Stimulated activated CD4-positive, alpha-beta T cell treated with anti-CD3 and anti-CD28 coated beads, Interleukin-12 subunit alpha, Interleukin-12 subunit beta, amount 100 ng/mL, for 24 hours (primary cell): ENCODE measurements at places on chromosomes 11 and 22.

- DNase-seq, result no peak
Measured at GRCh38 chr11:61829806-61830205, 1.7 kb downstream of the FADS2 start.

- no peak for DNase-seq
Measured at GRCh38 chr22:21754523-21754922, 18.9 kb upstream of the YPEL1 start.

- no peak for DNase-seq
Measured at GRCh38 chr22:28903080-28903479, 19.7 kb downstream of the ZNRF3 start.

DNA sequence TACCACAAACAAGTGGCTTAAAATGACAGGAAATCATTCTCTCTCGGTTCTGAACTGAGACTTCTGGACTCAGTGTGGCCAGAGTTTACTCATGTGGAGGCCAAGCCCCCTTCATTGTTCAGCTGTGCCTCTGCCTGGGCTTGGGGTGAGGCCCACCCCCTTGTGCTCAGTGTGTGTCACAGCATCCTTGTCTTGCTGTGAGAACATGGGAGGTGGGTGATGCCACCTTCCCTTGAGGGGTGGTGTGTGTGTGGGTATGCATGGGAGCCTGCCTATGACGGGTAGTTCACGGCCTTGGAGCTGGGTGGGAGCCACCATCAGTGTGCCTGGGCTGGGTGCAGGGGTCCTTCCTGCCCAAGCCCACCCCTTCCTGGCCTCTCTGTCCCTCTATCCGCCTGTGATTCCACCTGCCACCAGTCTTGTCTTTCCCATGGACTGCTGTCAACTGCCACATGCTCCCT, 101.7 kb downstream of the MORC2 start:
- no peak for DNase-seq

GRCh38 chr11:17471501-17471900, 5.1 kb downstream of the ABCC8 start:
- DNase-seq, result no peak

DNA sequence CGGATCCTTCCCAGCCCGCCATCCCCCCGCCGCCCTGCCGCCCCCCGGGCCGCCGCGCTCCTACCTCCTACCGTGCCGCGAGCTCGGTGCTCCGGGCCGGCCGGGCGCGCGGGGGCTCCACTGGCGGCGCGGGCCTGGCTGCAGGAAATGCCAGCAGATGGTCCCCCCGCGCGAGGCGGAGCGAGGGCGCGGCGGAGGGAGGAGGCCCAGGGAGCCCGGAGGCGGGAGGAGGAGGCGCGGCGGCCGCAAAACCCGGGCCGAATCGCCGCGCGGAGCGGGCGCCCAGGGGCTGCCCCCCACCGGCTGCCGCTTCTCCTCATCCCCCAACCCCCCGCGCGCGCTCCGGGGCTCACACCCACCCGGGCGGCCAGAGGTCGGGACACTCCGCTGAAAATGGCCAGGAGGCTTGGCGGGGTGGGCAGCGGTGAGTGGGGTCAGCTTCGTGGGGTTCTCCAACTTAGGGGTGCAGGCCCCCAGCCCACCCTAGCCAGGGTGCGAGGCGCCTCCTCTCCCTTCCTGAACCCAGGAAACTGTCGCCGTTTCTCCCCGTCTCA, at the start of gene OSBPL5:
TSS of gene OSBPL5 (minus strand) at position 159 of the 554 bp plus-strand sequence. CDS start 36,162 bp downstream, outside the sequence.
- DNase-seq, result peak; percentile 38

DNA sequence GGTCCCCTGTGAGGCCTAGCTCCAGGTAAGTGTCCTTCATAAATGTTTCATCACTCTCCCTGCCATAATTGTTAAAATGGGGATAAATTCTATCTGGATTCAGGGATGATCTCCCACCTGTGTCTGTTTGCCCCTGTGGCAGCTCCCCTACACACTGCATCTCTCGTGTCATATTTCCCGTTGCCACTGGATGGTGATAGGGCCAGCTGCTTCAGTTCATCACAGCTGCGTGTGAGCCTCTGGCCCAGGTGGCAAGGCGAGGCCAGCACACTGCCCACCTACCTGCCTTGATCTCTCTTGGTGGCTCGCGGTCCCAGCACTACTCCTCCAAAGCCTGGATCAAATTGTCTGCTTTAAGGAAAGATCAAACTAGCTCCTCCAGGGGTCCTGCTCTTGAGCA, 187.4 kb downstream of the GRIK4 start:
- DNase-seq, result no peak

DNA sequence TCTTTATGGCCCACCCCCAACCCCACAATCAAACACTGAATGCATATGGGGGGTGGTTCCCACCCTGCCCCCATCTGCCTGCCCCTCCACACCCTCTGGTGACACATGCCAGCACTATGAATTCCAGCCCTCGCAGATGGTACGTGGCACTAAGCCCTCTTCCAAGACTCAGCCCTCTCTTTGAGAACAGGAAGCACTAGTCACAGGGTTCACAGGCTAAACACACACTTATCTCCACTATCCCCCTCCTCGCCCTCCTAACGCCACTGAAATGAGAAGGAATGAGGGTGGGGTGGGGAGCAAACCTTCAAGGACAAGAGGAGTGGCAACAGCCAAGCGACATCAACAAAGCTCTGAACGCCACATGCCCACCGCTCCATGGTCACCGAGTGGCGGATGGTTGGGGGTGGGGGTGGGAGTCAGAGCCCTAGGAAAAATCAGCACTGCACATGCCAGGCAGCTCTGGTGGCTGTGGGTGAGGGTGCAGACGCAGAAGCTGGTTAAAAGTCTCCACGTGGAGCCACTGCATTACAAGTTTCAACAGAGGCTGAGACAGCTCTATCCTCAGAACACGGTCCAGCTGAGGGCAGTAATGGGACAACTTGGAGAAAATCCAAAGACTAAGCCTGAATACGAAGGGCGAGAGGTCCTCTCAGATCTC, 33.6 kb downstream of the TMEM184B start:
- no peak for DNase-seq

- DNase-seq, result peak; percentile 21
Measured at GRCh38 chr11:31810779-31811647, at the start of gene PAX6. Gene PAX6, minus strand, starts transcription at chr11:31811322. Its CDS starts 4,911 bp downstream, at chr11:31806411.

DNA sequence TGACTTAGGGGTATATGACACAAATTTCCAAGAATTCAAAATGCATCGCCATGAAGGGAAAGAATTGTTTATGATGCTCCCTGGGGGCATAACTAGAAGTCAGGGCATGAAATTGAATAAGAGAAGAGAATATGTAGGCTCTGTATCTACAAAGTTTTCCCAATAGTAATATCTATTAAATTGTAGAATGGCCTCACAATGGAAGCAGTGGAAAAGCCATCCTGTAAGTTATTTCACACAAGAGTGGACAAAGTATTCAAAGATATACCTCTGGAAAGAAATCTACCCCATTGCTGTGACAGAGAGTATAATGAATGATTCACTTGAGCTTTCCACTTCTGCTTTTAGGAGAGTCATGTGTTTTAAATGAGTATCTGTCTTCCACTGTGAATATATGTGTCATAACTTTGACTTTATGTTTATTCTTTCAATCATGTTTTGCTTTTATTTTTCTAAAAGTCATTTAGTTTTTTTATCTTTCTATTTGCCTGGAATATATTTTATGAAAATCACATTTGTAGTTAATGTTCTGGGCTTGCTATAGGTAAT, 65.7 kb upstream of the DDI1 start:
- no peak for DNase-seq

GRCh38 chr11:68146010-68146540, 24.9 kb upstream of the CHKA start:
- DNase-seq, result no peak

GRCh38 chr11:78220218-78221157, 31.8 kb downstream of the USP35 start:
- DNase-seq, result no peak

- DNase-seq, result no peak
Measured at GRCh38 chr11:103545551-103545950, 436.3 kb downstream of the DYNC2H1 start.

GRCh38 chr11:125239585-125240560, 75.3 kb downstream of the PKNOX2 start:
- no peak for DNase-seq

- DNase-seq, result no peak
Measured at GRCh38 chr11:10632483-10632882, 61.1 kb downstream of the IRAG1 start.

- DNase-seq, result no peak
Measured at GRCh38 chr11:118938491-118939403, 13.0 kb upstream of the BCL9L start.

DNA sequence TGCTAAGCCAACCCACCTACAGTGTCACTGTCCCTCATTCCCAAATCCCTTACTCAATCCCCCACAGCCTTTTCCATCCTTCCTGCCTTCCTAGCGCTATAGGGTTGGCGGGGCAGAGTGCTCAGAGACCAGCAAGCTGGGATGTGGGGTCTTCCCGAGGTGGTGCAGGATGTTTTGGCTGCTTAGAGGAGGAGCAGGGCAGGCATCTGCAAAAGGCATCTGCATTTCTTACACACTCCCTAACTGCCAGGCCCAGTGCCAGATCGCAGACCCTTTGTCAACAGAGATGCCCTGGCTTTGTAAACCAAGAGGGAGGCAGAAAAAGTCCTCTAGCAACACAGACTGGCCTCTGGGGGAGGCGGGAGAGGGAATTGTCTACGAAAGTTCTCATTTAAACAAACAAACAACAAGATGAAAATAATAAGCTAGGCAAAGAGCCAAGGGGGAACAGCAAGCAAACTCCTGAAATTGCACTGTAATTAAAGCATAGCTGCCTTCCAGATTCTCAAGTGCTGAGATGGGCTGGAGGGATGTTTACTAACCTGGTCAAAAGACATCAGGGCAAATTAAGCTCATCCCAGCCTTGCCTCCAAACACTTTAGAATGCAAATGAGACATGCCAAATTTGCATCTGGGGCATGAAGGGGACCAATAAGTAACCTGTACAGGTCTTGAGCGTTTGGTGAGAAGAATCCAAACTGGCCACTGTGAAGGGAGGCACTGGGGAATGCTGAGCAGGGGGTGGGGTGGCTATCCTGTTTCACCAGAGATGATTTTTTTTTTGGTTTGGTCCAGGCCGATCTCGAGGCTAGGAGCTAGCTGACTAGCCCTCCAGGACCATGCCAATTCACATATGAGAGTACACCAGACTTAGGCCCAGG, 38.1 kb upstream of the ADA2 start:
- DNase-seq, result no peak

- DNase-seq, result no peak
Measured at GRCh38 chr11:14094481-14095037, 132.0 kb downstream of the SPON1 start.

- DNase-seq, result no peak
Measured at GRCh38 chr22:25572708-25573171, 8.3 kb downstream of the GRK3 start.

GRCh38 chr22:40606306-40606705, 30.2 kb downstream of the MRTFA start:
- no peak for DNase-seq

GRCh38 chr11:74347381-74347780, 35.9 kb upstream of the P4HA3 start:
- DNase-seq, result no peak

DNA sequence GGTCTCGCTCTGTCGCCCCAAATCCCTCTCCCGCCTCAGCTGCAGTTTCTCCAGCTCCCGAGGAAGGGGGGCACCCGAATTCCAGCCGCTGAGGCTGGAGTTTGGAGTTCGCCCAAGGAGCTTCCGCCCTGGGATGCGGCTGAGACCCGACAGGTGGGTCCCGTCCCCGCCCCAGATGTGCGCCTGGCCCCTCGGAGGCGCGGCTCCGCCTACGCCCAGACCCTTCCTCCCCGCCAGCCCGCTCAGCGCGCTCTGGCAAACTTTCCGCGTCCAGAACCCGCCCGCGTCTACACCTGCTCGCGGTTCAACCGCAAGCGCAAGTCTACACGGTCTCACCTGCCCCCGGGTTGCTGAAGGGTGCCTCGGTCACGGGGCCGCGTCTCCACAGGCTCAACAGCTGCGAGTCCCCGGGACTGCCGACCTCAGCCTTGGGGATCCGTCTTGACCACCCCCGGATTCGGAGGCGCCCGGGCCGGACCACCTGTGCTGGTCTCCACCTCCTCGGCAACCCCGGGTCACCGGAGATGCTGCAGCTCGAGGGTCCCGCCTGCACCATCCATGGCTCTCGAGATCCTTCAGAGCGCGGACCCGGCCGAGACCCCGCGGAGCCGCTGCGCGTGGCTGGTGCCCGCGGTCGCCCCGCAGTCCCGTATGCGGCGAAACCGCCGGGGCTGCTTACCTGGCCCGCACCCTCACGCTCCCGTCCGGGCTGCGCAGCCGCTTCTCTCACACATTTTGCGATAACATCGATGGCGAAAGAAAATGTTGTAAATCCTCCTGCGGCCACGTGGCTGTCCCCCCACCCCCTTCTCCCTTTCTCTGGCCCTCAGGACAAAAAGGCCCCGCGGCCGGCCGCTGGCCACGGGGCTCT, 63.6 kb downstream of the NFAM1 start:
- no peak for DNase-seq

DNA sequence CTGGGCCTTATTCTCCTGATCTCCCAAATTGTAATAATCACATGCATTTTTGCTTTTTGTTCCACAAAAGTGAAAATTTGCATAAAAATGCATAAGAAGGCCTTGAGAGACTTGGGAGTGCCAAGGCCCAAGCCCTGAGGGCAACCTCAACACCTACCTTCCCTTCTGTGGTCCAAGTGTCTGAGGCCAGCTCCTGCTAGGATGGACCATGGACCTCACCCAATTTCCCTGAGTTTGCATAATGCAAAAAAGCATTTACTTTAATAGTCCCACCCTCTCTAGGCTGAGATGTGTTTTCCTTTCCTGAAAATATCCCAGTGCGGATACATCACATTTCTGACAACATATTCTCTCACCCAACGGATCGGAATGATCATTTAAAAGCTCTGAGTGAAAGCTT, 194.1 kb upstream of the TENM4 start:
- DNase-seq, result no peak

GRCh38 chr11:65645710-65646109, 7.8 kb downstream of the SIPA1 start:
- DNase-seq, result no peak

GRCh38 chr11:113075586-113076095, 114.4 kb downstream of the NCAM1 start:
- no peak for DNase-seq

DNA sequence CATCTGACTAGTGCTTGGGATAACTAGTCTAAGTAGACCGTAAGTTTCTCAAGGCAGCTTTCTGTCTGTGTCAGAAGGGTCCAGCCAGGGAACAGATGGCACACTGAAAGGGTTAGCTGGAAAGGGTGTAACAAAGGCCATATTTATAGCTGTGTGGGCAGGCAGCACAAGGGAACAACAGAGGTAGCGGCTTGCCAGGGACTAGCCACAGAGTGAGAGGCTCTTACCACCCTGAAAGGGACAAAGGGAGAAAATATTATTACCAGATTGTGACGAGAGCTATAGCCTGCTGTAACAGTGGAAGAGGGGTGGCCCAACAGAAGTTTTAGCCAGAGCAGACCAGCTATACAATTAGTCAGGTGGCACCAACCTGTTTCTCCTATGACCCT, 129.4 kb downstream of the CCDC34 start:
- no peak for DNase-seq
